ENCODE measurements at places on chromosomes 11 and 22.

DNA sequence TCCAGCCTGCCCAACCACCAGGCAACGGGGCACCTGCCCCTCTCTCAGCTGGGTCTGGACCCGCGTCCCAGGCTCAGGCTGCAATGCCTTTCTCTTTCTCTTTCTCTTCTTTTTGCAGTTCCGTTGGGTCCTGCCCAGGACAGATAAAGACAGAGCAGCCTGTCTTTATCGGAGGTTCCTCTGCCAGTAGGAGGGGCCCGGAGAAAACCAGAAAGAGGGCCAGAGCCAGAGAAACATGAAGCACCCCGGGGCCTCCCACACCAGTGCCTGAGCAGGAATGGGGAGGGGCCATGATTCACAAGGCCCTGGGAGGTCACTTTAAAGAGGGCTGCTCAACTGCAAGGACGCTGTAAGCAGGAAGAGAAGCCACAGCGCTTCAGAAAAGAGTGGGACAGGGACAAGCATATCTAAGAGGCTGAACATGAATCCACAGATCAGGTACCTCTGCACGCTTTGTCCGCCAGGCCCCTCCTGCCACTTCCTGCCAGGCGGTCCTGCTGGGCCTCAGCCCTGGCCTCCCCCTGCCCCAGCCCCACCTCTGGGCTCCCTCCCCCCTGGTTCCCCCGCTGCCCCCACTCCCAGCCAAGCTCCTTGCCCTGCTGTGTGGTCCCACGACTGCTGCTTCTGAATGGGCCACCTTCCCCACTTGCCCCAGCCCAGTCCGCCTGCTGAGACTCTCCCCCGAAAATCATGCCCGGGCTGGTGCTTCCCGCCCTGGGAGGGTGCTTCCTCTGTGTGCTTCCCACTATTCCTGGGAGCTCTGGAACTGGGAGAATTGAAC, at the start of gene APOBEC3C:
APOBEC3C (plus strand) TSS at position 316 of the 781 bp plus-strand sequence; CDS start at position 422, 106 bp downstream.
- peak; percentile 31 for DNase-seq

GRCh38 chr11:59999691-60000090, 17.3 kb upstream of the OOSP4B start:
- no peak for DNase-seq

- DNase-seq = peak; percentile 65
Measured at GRCh38 chr22:29574762-29575450, 6.0 kb downstream of the NIPSNAP1 start.

DNA sequence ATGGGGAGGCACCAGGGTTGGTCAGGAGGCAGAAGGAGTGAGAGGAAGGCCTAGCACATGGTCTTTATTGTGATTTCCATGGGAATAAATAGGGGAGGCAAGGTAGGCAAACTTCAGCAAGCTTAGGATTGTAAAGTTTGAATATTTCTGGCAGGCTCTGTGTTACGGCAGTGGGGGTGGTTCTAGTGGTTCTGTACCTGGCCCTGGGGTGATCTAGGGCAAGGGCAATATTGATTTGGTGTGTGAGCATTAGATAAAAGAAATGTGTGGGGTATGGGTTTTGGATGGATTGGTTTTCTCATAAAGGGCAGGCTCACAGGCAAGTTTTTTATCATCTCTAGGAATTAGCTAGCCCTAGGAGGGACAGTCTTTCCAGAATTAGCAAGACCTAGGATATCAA, 584.0 kb downstream of the OPCML start:
- no peak for DNase-seq

GRCh38 chr11:114011443-114011842, 36.5 kb downstream of the HTR3A start:
- DNase-seq = no peak
